ENCODE measurements at places on chromosomes 4 and X.

GRCh38 chrX:143500751-143501150 lies 16.5 kb downstream of the SPANXN3 start:
- DNase-seq, result no peak

DNA sequence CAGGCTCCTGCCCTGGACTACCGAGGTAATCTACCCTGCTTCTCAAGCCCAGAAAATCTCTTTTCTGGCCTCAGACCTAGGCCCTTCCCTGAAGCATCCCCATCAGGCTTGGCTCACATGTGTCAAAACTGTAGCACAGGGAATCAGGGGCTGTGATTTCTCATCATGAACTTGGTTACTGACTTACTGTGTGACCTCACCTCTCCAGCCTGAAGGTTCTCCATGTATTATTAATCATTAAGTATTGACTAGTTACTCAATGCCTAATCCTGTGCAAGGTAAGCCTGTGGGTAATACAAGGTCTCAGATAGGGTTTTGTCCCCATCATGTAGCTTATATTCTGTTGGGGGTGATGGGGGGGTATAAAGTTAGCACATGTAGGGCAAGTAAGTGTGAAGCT lies 6.8 kb downstream of the SRPX2 start:
- no peak for DNase-seq

GRCh38 chr4:26594778-26595177 lies 10.9 kb downstream of the TBC1D19 start:
- DNase-seq, result no peak

DNA sequence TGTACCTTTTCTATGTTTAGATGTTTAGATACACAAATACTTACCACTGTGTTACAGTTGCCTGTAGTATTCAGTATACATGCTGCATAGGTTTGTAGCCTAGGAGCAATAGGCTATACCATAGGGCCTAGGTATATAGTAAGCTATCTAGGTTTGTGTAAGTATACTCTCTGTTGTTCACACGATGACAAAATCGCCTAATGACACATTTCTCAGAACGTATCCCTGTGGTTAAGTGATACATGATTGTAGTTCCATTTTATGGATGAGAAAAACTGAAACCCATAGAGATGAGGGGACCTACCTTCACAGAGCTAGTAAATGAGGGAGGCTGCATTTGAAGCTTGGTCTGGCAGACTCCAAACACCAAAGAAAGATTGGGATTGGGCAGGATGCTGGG lies 79.4 kb upstream of the EFNB1 start:
- no peak for DNase-seq

All from activated CD4-positive, alpha-beta T cell treated with anti-CD3 and anti-CD28 coated beads, Interleukin-2, amount 50 U/mL, for 48 hours (primary cell).